ENCODE measurements at places on chromosomes 2 and 18. TPM values are rescaled to one million over a fixed set of nuclear protein-coding genes. Genes with fewer than 3 reads are reported as not detected.

PID1 gene
- total RNA-seq, result 2.5 TPM

ALLC gene
- not detected for total RNA-seq

DNAH7 gene
- 0.86 TPM for total RNA-seq

CCNYL1 gene
- 6.0 TPM for total RNA-seq

SERPINB13 gene
- not detected for total RNA-seq

REG1B gene
- total RNA-seq, result not detected

PAX8 gene
- total RNA-seq, result 0.18 TPM

SERPINB10 gene
- 0.35 TPM for total RNA-seq

LYPD6 gene
- total RNA-seq, result 4.3 TPM

RFX8 gene
- total RNA-seq, result 1.8 TPM

ABCG5 gene
- not detected for total RNA-seq

ANKRD29 gene
- 2.3 TPM for total RNA-seq

C1GALT1C1L gene
- 0.86 TPM for total RNA-seq

SLC16A14 gene
- total RNA-seq, result 3.5 TPM

INO80B gene
- 3.0 TPM for total RNA-seq

SLC40A1 gene
- 2.0 TPM for total RNA-seq

MRPS5 gene
- 50.9 TPM for total RNA-seq

LIMS2 gene
- 2.5 TPM for total RNA-seq

CRYGD gene
- total RNA-seq, result not detected

CD226 gene
- total RNA-seq, result under 0.01 TPM

STARD6 gene
- 0.35 TPM for total RNA-seq

RIT2 gene
- not detected for total RNA-seq

CABYR gene
- total RNA-seq, result 4.0 TPM

IL36G gene
- total RNA-seq, result not detected

RGPD4 gene
- total RNA-seq, result not detected

DUSP19 gene
- total RNA-seq, result 5.8 TPM

RGPD5 gene
- total RNA-seq, result 2.6 TPM

GPR45 gene
- total RNA-seq, result not detected

LMAN2L gene
- total RNA-seq, result 34.2 TPM

NCKAP5 gene
- under 0.01 TPM for total RNA-seq

IL1B gene
- 0.18 TPM for total RNA-seq

CYS1 gene
- total RNA-seq, result not detected

PSME4 gene
- 32.8 TPM for total RNA-seq

STAT4 gene
- 0.53 TPM for total RNA-seq

CCBE1 gene
- 45.6 TPM for total RNA-seq

HSPE1 gene
- 151 TPM for total RNA-seq

BOK gene
- total RNA-seq, result 45.3 TPM

FAP gene
- 84.9 TPM for total RNA-seq

SATB2 gene
- 1.2 TPM for total RNA-seq

WNT6 gene
- total RNA-seq, result not detected

SSB gene
- total RNA-seq, result 130 TPM

LRRC30 gene
- not detected for total RNA-seq

TNFAIP6 gene
- total RNA-seq, result 56.5 TPM

KCNS3 gene
- total RNA-seq, result 0.18 TPM

SEMA4C gene
- 20.9 TPM for total RNA-seq

DNER gene
- total RNA-seq, result 3.2 TPM

ZNF385B gene
- not detected for total RNA-seq

MAP3K19 gene
- not detected for total RNA-seq

CAD gene
- total RNA-seq, result 41.5 TPM

ACMSD gene
- total RNA-seq, result not detected

VWC2L gene
- total RNA-seq, result not detected

GAREM2 gene
- total RNA-seq, result 0.89 TPM

CDH7 gene
- not detected for total RNA-seq

LOXHD1 gene
- total RNA-seq, result not detected

AKAIN1 gene
- not detected for total RNA-seq

PDCL3 gene
- 10.4 TPM for total RNA-seq
